Caco-2 (cell line): ENCODE measurements at places on chromosomes 11 and 22.

DNA sequence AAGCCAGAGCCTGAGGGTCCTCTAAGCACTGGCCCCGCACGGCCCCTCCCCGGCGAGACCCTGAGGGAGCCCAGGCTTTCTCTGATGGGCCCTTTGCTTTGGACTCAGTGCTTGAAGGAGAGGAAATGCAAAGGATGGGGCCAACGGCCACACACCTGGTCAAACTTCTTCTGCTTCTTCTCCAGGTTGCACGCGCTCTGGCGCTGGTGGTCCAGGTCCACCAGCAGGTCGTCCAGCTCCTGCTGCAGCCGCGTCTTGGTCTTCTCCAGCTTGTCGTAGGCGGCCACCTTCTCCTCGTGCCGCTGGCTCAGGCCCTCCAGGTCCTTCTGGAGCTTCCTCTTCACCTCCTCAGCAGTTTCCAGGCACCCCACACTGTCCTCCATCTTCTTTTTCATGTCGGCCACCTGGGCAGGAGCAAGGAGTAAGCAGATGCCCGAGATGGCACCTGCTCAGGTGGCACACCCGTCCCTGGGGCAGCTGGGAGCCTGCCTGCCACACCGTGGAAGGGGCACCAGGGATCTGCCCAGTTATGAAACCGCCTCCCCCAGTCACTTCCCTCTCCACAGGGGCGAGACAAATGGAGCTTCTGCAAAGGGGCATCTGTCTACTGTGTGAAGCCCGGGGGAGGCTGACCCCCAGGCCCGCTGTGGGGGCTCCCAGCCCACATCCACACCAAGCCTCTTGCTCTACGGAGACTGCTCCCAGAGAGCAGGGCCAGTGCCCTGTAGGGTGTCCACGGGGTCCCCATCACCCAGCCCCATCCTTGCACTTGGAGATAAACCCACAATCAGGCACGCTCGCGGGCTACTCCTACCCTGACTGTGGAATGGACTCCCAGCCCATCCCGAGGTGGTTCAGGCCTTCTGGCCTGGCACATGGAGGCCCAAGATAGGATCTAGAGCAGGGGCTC, 39.2 kb downstream of the APOL1 start:
- DNase-seq, result no peak

DNA sequence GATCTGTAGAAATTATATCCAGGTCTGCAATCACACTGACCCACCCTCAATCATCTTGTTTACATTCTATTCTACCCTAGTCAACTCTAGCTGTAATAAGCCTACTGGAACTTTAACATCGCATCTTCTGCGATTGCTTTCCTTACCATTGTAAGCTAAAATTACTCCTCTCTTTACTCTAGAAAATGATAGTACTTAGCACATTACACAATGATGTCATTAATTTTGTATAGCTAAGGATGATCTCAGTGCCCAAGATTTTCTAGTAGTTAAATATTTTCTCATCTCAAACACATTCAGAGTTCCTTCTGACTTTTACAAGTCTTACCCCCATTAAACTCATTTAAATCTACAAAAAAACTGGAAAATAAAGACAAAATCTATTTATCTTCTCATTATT, 39.6 kb upstream of the CTSC start:
- no peak for DNase-seq

- DNase-seq, result peak; percentile 76
Observed at GRCh38 chr11:74069146-74070046, 60.5 kb upstream of the UCP3 start.

GRCh38 chr11:84022201-84022600, 736.0 kb upstream of the CCDC90B start:
- no peak for DNase-seq

DNA sequence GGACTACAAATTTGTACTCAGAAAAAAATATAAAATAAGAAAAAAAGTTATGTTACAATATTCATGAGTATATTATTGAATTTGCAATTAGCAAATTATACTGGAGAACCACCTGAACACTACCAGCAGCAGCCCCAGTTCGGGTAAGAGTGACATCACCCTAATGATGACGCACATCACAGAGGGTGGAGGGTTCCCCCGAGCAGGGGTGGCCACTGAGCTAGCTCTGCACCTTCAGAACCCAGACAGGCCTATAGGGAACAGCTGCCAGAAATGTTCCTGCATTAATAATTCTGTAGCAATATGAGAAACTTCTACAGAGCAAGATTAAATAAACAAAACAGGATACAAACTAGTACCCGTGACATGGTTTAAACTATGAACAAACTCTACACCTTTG, 17.5 kb upstream of the ARAP1 start:
- DNase-seq, result no peak

DNA sequence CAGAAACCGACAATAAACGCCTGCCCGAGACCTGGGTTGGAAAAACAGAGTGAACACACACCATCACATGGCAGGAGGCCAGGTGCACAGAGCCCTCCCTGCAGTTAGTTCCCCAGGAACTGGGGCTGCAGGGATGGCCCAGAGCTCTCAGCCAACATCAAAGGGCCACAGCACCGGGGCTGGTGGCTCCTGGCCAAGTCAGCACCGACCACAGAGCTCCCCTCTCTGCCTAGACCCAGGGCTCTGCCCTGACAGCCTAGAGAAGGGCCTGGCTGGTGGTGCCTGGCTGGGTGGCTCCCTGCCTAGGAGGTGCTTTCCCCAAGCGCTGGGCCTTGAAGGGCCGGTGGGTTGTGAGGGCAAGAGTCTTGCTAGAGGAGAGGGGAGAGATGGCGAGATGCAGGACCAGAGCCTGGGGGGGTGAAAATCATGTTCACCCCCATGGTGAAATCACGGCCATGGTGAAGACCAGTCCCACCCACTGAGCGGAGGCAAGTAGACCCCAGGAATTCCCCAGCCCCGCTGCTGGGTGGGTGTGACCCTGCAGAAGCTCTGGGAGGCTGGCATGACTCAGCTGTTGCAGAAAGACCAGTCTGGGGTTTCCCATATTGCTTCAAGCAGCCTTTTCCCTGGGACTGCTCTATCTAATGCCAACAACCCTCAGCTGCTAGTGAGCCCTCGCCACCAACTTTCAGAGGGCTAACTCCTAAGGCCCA, 7.2 kb upstream of the BID start:
- no peak for DNase-seq

GRCh38 chr22:35631597-35631996, 14.5 kb upstream of the MB start:
- peak; percentile 53 for DNase-seq

DNA sequence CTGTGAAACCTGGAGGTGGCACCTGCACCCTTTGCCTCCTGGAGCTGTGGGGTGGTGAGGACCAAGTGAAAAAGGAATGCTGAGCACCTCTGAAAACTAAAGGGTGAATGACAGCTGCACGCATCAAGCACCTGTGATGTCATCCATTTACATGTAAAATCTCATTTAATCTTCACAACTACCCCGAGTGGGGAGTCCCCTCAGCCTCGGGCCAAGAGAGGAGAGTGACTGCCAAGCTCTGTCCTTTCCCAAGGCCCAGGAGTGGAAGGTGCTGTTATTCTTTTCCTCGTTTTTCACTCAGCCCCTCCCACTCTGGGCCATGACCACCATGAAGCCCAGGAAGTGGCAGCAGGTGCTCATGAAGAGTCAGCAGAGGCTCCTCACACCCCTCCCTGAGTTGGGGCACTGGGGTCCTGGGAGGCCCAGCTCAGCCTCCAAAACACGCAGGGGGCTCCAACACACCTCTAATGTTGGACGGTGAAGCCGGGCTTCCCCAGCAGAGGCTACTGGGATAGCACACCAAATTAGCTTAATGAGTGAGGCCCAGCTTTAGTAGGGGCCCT, 35.7 kb downstream of the NECTIN1 start:
- DNase-seq, result no peak

DNA sequence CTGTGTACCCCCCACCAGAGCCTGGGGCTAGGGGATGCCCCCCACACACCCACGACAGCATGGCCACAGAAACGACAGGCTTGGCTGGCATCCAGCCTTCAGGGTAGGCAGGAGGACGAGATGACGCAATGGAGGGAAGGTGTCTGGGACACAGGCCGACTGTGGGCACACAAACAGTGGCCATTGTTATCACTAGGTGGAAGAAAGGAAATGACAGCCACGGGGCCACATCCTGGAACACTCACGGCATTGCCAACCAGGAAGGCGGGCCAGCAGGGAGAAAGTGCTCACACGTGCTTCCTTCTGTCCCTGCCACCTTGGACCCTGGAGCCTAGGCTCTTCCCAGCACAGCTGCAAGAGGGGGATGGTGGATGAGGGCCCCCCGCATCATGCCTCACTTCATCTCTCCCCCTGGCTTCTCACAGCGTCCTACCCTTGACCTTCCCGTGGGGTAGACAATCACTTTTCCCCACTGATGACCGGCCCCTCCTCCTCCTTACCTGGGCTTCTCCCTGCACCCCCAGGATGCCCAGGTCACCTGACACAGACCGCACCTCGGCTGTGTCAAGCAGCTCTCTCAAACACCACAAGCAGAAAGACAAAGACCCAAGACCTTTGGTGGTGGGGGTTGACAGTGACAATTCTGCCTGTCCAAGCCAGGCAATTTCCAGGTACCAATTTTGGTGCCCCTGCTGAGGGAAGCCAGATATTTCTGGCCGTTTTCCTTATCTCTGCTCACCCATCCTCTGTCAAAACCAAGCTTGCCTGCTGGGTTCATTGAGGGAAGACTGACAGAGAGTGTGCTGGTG, 8.6 kb downstream of the PLA2G6 start:
- no peak for DNase-seq

GRCh38 chr11:79481795-79482194, 41.0 kb upstream of the TENM4 start:
- no peak for DNase-seq

- no peak for DNase-seq
Observed at GRCh38 chr11:123594188-123594901, 60.1 kb downstream of the SCN3B start.

DNA sequence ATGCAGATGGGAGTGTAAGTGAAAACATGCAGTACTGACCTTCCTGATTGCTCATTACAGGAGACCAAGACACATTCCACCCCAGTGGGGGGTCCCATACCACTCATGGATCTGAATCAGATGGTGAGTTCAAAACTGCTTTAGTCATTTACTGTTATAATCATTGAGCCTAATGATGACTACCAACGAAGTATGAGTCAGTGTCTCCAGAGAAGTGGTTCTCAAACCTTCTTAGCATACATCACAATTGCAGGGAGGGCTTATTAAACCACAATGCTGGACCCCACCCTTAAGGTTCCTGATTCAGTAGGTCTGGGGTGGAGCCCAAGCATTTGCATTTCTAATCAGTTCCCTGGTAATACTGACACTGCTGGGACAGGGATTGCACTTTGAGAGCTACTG, 75.8 kb downstream of the CD44 start:
- no peak for DNase-seq

DNA sequence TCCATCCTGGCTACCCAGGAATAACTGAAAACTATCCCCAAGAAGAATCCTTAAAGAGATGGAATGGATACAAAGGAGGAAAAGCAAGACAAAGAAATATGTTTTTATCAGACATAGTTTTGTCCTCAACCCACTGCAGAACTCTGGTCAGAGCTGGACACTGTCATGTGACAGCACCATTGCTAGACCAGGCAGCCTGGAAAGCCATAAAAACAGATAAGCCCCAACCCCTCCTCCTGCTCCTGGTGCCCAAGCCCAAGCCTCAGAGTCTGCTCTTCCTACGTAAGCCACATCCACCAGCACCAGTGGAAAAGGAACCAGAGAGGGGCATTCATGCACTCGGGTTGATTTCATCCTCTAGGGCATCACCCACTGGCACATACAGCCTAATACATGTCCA, 116.9 kb downstream of the TRIM29 start:
- DNase-seq, result no peak

- DNase-seq, result no peak
Observed at GRCh38 chr22:42948294-42948693, 66.7 kb downstream of the PACSIN2 start.

DNA sequence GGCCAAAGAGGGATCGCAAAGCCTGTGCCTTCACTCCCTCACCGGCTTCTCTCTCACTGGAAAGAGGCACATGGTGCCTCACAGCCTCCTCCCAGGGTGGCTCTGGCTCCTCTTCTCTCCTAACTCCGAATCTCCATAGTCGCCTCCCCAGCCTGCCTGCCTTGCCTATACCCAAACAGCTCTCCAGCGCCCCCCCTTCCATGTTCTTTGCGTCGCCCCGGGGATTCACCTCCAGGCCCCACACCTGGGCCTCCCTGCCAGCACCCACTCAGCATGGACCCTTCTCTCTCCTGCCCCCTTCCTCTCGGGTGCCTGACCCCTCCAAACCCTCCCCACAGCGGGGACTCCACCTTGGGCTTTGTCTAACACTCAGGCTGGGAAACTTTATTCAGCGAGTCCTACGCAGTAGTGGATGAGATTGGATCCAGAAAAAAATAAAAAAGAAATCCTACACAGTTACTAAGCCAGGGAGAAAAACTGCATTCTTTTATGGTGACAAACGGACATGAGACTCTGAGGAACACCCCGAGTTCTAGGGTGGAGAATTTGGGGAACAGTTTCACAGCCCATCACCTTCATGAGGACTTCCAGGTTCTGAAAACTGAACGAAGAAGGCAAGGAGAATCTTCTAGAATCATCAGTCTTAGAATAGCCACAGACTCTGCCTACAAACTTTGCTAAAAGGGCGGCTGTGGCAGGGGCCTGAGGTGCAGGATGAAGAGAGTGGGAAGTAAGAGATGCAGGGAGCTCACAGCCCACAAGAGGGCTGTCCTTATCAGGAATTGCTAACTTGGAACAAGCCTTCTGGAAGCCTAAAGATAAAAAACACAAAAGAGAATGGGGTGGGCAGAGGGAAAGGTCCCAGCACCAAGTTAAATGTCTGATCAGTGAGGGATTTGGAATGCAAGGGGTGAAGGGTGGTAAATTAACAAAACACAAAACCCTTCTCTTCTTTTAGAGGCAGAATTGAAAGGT, 5.3 kb downstream of the PPM1F start:
- DNase-seq, result no peak
